ENCODE measurements at places on chromosomes 12 and 14. TPM values are rescaled to one million over a fixed set of nuclear protein-coding genes. Genes with fewer than 3 reads are reported as not detected.

DNA sequence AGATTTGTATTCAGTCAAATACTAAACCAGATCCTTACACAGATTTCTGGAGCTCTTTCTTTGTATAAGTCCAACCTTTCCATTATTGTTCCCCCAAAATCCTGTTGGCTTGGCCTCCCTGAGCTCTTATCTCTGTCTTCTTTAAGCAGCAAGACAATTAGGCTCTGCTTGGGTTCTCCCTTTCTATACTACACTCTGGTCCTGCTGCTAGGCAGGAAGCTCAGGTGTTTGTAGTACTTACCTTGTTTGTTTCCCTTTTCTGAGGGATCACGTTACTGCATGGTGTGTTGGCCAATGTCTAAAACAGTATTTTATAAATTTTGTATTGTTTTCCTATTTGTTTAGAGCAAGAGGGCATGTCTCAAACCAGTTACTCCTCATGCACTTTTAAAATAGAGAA is 192.9 kb downstream of the PRKD1 start:
- no peak for DNase-seq

- no peak for DNase-seq
These were observed 14.1 kb downstream of the FIGNL2 start for GRCh38 chr12:51834411-51834810.

The GZMB gene
- total RNA-seq = not detected

The PLBD1 gene
- total RNA-seq = 0.59 TPM

GRCh38 chr14:74126315-74127013 is 41.7 kb downstream of the LIN52 start:
- DNase-seq = no peak

DNA sequence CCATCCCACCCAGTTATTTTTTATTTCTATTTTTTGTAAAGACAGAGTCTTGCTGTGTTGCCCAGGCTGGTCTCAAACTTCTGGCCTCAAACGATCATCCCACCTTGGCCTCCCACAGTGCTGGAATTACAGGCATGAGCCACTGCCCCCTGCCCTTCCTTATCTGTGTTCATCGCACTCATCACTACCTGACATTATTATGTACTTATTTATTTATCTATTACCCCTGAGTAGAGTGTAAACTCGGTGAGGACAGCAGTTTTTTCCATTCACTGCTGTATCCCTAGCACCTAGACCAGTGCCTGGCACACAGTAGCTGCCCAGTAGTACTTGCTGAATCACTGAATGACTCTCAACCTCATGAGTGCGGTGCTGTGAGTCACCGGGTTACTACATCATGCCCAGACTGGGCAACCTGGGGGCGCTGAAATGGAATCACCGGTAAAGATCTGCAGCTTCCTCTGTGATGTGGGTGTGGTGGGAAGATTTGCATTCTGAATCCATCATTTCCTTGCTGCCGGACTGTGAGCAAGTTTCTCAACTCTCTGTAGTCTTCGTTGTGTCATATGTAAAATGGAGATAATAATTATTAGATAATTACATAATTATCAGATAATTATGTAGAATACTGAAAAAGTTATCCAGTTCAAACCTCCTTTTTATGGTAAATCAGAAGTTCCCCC is 81.9 kb upstream of the USP44 start:
- peak; percentile 94 for DNase-seq

The DLGAP5 gene
- 27.6 TPM for total RNA-seq

The EPYC gene
- total RNA-seq = not detected

GRCh38 chr12:123076604-123077297 is 74.1 kb downstream of the PITPNM2 start:
- DNase-seq = no peak

DNA sequence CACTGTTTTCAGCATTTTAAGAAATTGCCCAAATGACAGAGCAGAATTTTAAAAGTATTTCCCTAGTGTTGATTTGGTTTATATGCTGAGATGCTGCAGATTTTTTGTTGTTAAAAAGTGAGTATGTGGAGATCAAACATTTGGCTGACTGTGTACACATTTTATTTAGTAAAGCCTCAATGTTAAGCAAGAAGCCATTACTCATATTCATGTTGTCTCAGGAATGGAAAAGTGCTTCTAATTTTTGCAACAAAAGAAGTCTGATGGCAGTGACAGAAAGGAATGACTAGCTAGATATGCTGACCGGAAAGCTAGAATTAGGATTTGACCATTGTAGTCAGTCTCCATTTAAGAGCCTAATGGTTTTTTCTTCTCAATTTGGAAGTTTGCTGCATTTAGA is 22.5 kb downstream of the SLC38A6 start:
- DNase-seq = no peak

- DNase-seq = no peak
These were observed 212.8 kb upstream of the KITLG start for GRCh38 chr12:88793096-88793495.

GRCh38 chr14:63952053-63952932 is 99.5 kb downstream of the SYNE2 start:
- DNase-seq = peak; percentile 28
